ENCODE measurements at places on chromosomes 3 and 15.

- H3K4me1 ChIP-seq: no peaks in the 10 kb centered on the region
- no peak overlapping the region for H3K27ac ChIP-seq
- H3K27me3 ChIP-seq: no peaks in the 10 kb centered on the region
- peaks cover 82% of the 10 kb centered on the region for H3K36me3 ChIP-seq
- no peak for DNase-seq
Measured at GRCh38 chr3:123122525-123123315, 55.9 kb downstream of the PDIA5 start.

DNA sequence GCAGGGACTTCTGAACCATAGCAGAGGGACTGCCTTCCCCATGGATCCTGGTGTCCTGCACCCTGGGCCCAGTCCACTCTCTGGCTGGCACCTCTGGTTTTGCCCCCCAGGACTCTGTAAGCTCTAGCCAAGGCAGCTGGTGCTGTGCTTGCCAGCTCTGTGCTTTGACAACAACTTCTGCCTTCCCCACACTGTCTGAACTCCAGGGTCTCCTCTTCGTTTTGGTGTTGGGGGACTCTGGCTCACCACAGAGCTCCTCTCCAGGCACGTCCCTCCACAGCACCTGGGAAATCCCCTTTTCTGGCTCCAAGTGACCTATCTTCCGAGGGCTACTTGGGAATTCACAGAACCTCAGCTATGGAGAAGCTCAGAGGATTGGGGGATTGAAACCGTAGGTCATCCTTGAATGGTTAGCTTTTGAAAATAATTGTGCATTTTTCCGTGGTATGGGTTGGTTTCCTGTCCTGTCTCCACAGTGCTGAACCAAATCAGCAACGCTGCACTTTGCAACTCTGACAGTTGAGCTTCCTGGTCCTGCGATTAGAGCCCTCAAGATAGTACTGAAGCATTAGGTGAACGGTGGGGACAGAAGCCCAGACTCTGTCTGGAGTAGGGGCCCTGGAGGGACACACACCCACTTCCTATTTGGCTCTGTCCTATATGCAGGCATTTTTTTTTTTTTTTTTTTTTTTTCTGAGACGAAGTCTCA lies 152.4 kb downstream of the APBA2 start:
- H3K4me3 ChIP-seq: no peak overlapping the region
- no peaks in the 10 kb centered on the region for H3K4me1 ChIP-seq
- DNase-seq: no peak
- no peaks in the 10 kb centered on the region for H3K36me3 ChIP-seq
- H3K27ac ChIP-seq: no peak overlapping the region
- no peaks in the 10 kb centered on the region for H3K27me3 ChIP-seq

GRCh38 chr3:116378077-116378476 lies 67.2 kb downstream of the LSAMP start:
- H3K27ac ChIP-seq: no peak overlapping the region
- no peaks in the 10 kb centered on the region for H3K4me1 ChIP-seq
- no peak for DNase-seq
- no peak overlapping the region for H3K4me3 ChIP-seq

- H3K27ac ChIP-seq: no peak overlapping the region
- no peak overlapping the region for H3K4me3 ChIP-seq
- H3K4me1 ChIP-seq: peaks cover 3% of the 10 kb centered on the region
- H3K36me3 ChIP-seq: no peaks in the 10 kb centered on the region
Measured at GRCh38 chr3:18780959-18781358, 355.8 kb upstream of the SATB1 start.

GRCh38 chr15:95680728-95681127 lies 649.8 kb upstream of the NR2F2 start:
- no peaks in the 10 kb centered on the region for H3K36me3 ChIP-seq
- no peak for DNase-seq
- H3K4me1 ChIP-seq: no peaks in the 10 kb centered on the region
- H3K27me3 ChIP-seq: no peaks in the 10 kb centered on the region
- no peak overlapping the region for H3K4me3 ChIP-seq

GRCh38 chr3:72174040-72174439 lies 389.1 kb upstream of the PROK2 start:
- peaks cover 35% of the 10 kb centered on the region for H3K27me3 ChIP-seq
- no peak overlapping the region for H3K4me3 ChIP-seq
- no peaks in the 10 kb centered on the region for H3K36me3 ChIP-seq
- no peak overlapping the region for H3K27ac ChIP-seq
- peaks cover 43% of the 10 kb centered on the region for H3K4me1 ChIP-seq

- no peak overlapping the region for H3K4me3 ChIP-seq
- H3K4me1 ChIP-seq: no peaks in the 10 kb centered on the region
- H3K27me3 ChIP-seq: no peaks in the 10 kb centered on the region
Measured at GRCh38 chr3:80733522-80734176, 965.9 kb upstream of the ROBO1 start.

DNA sequence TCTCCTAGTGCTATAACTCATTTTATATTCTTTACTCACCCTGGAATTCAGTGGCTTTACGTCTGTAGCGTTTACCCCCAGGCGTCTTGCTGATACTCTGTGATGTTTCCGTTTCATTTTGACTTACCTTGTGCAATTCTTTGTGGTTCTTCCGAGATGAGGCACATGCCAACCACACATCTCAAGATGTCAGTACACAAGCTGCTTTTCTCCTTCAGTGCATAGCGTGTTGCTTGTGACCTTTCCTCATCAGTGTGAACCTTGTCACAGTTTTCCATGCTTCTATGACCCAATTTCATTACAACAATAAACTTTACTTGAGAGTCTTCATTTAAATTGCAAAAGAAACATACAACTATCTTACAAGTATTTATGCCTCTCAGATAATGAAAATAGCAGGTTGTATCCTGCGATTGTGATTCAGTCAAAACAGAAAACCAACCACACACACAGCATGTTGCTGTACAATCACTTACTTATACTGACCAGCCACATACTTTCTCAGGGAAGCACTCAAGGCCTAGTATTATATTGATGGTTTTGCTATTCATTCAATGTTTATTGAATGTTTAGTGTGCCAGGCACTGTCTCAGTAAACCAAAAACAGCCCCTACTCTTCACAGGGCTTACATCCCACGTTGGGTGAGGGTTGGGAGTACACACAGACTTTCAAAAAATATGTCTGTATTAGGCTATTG lies 4.6 kb upstream of the TBL1XR1 start:
- H3K27me3 ChIP-seq: no peaks in the 10 kb centered on the region
- peaks cover 26% of the 10 kb centered on the region for H3K4me1 ChIP-seq
- H3K27ac ChIP-seq: peak overlapping the region; percentile 80
- peak; percentile 38 for DNase-seq

GRCh38 chr3:15941958-15942357 lies 144.2 kb upstream of the ANKRD28 start:
- H3K27ac ChIP-seq: no peak overlapping the region
- no peaks in the 10 kb centered on the region for H3K27me3 ChIP-seq
- no peaks in the 10 kb centered on the region for H3K4me1 ChIP-seq
- no peak overlapping the region for H3K4me3 ChIP-seq
- peaks cover 8% of the 10 kb centered on the region for H3K36me3 ChIP-seq

GRCh38 chr15:37138591-37139215 lies 38.4 kb upstream of the MEIS2 start:
- no peak for DNase-seq
- H3K27me3 ChIP-seq: no peaks in the 10 kb centered on the region
- no peak overlapping the region for H3K4me3 ChIP-seq
- no peaks in the 10 kb centered on the region for H3K36me3 ChIP-seq
- no peaks in the 10 kb centered on the region for H3K4me1 ChIP-seq
- no peak overlapping the region for H3K27ac ChIP-seq
